Gastroesophageal sphincter (tissue), 4 donors: ENCODE measurements at places on chromosomes 2 and 18. TPM values are rescaled to one million over a fixed set of nuclear protein-coding genes. Genes with fewer than 3 reads are reported as not detected.

GRCh38 chr2:232815569-232815968 lies 39.2 kb upstream of the KCNJ13 start:
- no peak for ATAC-seq

- ATAC-seq, result no peak
Observed at GRCh38 chr2:188345426-188345825, 53.8 kb downstream of the GULP1 start.

Gene DIS3L2
- total RNA-seq, result 13.3 TPM

- ATAC-seq, result no peak
Observed at GRCh38 chr18:11789716-11790510, 61.3 kb upstream of the CHMP1B start.

DNA sequence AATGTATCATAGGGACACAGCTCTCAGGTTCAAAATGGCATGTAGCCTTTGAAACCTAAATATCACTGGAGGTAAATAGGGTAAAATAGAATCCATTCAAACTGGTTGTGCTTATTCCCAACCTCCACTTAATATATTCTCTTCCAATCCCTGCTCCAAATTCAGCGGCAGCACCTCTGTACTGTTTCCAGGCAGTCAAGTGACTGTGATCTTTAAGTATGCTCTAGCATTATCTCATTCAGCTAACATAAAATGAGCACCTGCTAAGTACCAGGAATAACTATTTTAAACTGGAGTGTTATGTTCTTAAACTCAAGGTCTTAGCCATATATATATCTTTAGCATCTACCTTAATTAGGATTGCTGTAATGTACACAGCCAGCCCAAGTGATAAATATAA lies 269.2 kb upstream of the SESTD1 start:
- ATAC-seq, result no peak

Gene NDC80
- total RNA-seq, result 0.77 TPM
